GM18507 (cell line): ENCODE measurements at places on chromosomes 4 and X.

DNA sequence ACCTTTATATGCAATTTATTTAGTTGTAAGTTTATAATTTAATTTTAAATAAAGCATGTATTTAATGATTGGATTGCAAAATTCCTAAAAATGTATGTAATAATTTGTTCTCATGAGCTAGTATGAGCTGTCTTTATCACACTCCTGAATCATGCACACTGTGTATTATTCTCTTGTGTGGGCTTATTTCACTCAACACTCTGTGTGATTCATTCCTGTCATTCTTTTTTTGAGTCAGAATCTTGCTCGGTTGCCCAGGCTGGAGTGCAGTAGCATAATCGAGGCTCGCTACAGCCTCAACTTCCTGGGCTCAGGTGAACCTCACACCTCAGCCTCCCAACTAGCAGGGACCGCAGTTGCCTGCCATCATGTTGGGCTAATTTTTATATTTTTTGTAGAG lies 123.1 kb upstream of the SLC34A2 start:
- DNase-seq: no peak

DNA sequence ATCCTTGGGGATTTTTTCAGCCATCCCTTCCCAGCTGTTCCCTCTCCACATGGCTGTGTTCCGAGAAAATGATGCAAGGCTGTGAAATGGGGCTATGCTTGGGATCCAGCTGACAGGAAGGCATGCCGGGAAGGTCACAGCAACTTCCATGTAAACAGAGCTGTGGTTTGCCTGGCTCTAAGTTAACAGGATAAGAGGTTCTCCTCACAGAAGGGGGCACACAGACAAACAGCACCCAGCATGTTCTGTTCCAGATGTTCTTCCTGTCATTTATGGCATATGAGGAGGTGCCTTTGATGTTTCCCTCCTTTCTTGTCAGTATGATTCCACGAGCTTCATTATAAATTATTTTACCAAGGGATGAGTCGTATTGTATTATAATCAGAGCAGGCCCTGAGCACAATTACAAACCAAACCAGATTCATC lies 220.7 kb downstream of the ANTXR2 start:
- DNase-seq: no peak

GRCh38 chr4:52231526-52231925 lies 180.4 kb downstream of the SPATA18 start:
- DNase-seq: no peak

DNA sequence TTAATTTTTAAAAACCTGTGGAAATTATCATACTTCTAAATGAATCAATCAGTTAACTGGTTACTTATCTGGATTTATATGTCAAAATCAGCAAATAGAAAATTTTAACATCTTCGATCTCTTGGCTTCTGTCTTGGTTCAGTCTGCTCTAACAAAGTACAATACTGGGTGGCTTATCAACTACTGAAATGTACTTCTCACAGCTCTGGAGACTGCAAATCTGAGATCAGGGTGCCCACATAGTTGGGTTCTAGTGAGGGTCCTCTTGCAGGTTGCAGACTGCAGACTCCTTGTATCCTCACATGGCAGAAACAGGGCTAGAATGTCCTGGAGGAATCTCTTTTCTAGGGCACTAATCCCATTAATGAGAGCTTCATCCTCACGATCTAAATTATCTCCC lies 1851.6 kb upstream of the TENM3 start:
- no peak for DNase-seq

DNA sequence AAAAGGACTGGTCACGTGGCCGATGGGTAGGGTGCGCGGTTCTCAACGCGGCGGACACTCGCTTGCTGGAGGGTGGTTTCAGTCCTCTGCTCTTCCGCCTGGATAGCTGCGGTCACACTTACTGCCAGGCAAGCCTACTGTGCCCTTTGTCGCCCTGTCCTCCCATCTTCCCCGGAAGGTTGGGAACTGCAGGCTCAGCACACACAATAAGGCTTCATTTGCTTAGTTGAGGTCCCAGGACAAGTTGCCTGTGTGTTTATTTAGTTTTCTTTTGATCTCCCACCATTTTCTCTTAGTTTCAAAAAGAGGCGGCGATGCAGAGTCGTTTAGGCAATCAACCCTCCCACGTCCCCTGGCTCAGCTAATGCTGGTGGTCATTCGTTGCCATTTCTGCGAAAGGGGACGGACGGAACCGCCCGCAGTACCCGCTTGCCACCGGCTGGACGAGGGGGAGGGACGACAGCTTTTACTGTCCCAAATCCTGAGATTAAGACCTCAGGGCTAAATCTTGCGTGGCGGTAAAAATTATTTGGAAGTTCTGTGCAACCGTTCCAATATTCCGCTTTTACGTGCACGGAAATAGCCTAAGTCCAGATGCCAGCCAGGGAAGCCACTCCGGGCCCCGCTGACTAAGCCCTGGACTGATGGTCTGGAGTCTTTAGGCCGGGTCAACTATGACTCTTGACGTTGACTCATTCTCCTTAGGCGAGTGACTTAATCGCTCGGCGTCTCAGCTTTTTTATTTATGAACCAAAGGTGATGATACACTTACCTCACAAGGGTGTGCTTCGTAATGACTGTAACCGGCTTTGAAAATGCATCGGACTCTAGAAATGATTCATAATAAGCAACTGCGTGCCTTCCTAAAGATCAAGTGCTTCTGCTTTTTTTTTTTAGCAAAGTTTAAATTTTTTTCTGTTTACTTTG lies 671 bp upstream of the EIF4E start:
- DNase-seq: no peak

GRCh38 chr4:8229331-8229975 lies 30.4 kb downstream of the SH3TC1 start:
- no peak for DNase-seq

GRCh38 chr4:163663454-163664225 lies 169.2 kb downstream of the TMA16 start:
- DNase-seq: no peak

- DNase-seq: no peak
These were observed 49.4 kb downstream of the DTHD1 start for GRCh38 chr4:36330796-36331195.

DNA sequence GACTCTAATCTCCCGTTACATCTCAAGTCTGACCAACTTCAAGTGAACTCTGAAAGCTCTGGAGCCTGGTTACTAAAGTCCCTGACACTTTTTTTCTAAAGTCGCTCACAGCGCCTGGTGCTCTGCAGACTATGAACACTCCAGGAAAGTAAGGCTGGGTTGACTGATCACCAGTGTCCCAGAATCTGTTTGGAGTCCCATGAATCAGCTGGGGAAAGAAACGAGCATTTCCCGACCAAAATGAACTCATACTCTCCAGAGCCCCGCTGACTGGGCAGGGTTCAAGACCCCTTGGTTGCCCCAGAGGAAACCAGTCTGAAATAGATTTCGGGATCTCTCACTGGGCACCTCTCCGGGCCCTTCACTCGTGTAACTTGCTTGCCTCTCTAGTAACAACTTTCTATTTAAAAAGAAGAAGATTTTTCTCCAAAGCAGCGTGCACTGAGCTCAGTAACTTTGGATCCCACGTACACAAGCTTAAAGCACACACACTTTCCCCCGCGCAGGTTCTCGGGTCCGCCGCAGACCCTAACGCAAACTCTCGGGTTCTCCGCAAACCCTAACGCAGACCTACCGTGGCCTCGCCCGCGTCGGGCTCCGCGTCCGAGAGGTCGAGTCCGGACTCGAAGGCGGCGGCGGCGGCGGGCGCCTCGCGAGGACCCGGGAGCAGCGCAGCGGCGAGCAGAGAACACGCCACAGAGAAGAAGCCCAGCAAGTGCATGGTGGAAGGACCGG lies 964 bp downstream of the VEGFC start:
- no peak for DNase-seq

DNA sequence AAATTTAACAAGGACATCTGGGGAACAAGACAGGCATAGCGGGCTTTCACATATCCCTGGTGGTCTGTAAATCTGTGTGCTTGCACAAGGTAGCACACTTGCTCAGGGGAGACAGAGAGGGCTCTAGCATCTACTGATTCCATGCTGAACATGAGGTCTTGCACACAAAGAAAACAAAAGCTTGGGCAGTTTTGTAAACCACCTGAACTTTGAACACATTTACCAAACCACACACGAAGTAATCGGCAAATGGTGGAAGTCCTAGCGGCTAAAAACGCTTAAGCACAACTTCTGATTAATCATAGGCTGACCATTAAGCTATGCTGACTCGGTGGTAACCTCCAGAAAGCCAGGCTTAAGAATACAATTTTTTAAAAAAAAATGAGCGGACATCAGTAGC lies 52.8 kb downstream of the AKAP4 start:
- no peak for DNase-seq

DNA sequence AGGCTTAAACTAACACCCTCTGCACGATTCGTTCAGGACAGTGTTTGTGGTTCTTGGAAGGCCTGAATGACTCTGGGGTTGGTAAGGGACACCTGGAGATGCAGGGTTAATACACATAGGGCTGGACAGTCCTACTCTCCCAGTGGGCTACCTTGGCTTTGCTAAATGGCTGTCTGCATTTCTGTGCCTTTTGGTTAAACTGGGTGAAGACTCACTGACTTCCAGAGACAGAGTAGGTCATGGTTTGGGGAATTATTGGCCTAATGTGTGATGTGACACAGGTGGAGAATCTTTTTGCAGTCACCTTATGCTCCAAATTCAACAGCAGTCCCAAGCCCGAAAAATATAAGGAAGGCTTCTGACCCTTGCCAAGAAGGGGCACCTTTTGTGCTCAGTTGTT lies 10.5 kb downstream of the POU4F2 start:
- DNase-seq: no peak

DNA sequence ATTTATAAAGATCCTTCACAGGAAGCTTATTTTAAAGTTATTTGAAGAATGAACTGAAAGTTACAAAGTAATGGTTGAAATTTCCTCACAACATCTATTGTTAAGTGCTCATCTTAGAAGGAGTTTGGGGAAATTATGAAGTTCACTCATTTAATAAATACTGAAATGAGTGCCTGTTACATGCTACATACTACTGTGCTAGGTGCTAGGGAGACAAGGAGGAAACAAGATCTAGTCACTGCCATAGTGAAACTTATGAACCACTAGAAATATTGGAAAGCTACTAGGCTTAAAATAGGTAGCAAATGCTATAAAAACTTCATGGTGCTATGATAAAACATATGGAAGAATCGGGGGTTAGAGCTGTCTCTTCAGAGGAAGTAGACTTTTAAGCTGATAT lies 97.1 kb downstream of the JADE1 start:
- no peak for DNase-seq

DNA sequence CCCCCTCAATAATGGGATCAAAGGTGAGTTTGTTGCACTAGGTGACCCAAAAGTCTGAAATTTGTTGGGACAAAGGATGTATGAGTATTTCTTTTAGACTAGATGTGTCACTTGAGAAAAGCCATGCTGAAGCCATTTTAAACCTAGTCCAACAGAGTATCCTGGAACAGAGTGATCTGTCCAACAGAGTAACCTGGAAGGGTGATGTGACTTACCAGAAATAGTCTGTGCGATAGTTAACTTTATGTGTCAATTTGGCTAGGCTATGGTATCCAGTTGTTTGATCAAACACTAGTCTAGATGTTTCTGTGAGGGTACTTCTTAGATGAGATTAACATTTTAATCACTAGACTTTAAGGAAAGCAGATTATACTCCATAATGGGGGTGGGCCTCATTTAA lies 154.5 kb downstream of the PARM1 start:
- no peak for DNase-seq

- no peak for DNase-seq
These were observed 185.7 kb upstream of the TBL1X start for GRCh38 chrX:9279234-9279544.

GRCh38 chr4:8307121-8307520 lies 37.6 kb downstream of the HTRA3 start:
- DNase-seq: no peak

- no peak for DNase-seq
These were observed 281.3 kb downstream of the PPP3CA start for GRCh38 chr4:101065935-101066485.

DNA sequence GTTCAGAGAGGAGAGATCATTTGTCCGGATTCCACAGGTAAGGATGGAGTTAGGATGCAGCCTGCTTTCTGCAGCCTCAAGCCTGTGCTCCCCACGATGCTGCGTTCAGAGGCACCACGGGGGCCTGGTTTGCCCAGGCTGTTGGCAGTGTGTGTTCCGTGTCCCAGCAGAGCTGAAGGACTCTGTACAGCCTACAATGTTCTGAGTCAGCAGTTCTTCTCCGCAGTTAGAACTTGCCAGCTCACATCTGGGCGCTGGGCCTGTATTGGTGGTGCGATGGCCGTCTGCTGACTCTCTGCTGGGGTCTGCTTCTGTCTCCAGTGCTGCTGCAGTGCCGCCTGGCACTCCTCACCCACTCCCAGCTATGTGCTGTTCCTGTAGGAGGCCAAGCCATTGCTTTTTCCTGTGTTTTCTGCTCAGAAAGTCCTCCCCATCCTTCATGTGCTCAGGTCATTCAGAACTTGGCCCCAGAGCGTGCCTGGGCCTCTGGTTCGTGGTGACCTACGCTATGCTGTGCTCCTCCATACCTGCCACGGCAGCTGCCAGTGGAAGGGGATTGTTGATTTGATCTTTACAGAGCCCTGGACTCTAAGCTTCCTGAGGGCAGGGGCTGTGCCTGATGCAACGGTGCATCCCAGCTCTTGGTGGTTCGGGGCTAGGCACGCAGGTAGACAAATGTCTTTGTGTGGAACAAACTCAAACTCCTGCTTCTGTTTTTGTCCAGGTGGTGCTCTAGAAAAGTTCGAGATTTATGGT lies 42.6 kb upstream of the TADA2B start:
- no peak for DNase-seq

DNA sequence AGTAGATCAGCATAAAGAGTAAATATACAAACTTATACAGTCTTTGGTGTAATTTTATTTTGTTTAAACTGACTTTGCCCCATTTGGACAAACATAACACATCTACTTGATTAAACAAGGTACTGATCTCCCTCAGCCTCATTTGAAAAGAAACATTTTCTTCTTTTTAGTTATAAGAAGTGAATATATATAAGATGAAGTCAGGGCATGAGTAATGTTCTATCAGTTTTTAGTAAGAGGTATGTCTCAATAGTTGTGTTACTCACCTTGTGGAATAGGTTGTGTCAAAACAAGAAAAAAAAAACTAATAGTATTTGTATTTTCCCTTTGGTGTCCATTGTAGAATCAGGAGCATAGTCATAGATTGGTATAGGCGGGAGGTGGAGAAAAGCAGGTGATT lies 327.4 kb downstream of the RPA4 start:
- no peak for DNase-seq

GRCh38 chr4:30714408-30715031 lies 5.6 kb upstream of the PCDH7 start:
- no peak for DNase-seq

- no peak for DNase-seq
These were observed 44.9 kb downstream of the SPATA18 start for GRCh38 chr4:52096048-52096447.

DNA sequence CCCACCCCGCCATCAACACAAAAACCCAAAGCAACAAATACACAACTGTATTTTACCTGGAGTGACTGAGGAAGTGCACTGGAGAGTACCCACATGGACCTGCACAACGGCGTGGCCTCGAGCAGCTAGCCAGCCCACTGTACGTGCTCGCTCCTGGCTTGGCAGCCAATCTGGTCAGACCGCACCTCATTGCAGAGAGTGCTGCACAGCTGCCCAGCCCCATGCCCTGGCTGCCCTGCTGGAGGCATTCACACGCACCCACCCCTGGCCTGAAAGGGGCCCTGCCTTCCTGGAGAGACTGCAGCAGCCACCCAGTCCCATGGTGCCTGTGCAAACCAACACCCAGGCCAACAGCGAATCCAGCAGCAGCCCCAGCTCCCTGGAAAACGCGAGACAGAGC lies 116.3 kb downstream of the GALNTL6 start:
- no peak for DNase-seq

GRCh38 chr4:31114816-31115215 lies 394.6 kb downstream of the PCDH7 start:
- no peak for DNase-seq
